ENCODE measurements at places on chromosomes 12 and 14.
A peak's percentile ranks its signal among the peaks of the same experiment; 100 is the strongest.

DNA sequence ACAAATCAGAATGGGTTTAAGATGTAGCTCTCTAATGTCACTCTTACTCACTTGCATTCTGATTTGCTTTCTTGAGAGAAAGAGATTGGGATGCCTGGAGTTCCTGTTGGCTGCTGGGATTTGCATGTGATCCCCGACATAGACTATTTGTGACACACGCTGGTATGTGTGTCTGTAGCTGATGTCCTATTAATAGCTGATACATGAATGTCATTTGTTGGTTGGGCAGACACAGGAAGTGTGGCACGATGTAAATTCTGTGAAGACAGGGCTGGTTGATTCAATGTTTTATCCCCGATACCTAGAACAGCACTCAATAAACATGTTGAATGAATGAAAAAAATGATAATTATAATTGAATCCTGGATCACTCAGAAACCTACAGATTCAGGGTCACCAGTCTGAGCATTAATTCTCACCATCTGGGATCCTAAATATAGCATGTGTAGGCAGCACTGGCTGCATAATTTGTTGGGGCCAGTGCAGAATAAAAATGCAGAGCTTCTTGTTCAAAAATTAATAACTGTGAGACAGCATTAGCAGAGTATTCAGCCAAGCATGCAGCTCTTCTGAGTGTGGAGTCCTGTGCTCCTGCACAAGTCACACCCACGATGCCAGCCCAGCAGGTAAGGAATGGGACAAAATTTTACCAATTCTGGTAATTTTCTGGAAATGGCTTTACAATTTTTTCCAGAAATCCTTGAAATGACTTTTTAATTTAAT, 35.5 kb upstream of the SOCS2 start:
- DNase-seq, result peak; percentile 40

DNA sequence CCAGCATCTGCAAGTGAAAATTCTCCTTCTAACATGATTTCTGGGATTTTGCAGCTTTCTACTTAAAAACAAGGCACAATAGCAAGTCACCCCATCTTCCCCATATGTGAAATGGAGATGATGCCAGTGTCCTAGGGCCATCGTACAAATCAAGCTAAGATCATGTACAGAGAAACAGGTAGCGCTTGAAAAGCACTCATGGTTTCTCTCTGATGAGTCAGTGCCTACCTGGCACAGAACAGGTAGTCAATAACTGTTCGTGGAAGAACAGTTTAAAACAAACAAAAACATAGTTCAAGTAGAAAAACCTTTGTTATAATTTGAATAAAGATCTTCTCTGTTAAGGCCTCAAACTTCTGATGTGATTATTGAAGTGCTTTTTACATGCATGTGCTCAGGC, 46.9 kb downstream of the RAD52 start:
- DNase-seq, result no peak

DNA sequence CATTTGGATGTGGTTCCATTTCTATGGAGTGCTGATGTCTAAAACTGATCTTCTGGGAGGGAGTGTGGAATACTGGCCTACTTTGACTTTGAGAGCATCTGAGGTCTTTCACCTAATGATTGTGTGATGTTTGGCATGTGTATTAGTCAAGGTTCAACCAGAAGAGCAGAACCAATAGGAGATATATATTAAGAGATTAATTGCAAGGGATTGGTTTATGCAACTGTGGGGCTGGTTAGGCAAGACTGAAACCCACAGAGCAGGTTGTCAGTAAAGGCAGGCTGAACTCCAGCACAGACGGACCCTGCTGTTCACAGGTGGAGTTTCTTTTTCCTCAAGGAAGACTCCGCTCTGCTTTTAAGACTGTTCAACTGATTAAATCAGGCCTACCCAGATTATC, 11.6 kb downstream of the BMAL2 start:
- DNase-seq, result no peak

DNA sequence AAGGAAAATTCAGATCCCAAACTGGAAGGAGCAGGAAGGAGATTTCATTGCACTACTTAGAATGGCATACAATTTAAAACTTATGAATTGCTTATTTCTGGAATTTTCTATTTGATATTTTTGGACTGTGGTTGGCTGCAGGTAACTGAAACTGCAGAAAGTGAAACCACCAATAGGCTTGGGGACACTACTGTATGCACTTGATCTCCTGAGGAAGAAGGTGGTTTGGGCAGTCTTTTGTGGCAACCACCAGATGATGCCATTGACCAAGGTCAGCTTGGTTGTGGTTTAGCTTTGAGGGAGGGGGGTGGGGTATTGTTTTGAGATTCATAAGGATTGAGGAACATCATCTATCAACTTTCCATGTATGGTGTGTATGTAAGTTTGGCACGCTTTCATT, 209.5 kb upstream of the STXBP6 start:
- DNase-seq, result no peak

GRCh38 chr14:37588956-37589714, 5.9 kb downstream of the FOXA1 start:
- DNase-seq, result no peak

DNA sequence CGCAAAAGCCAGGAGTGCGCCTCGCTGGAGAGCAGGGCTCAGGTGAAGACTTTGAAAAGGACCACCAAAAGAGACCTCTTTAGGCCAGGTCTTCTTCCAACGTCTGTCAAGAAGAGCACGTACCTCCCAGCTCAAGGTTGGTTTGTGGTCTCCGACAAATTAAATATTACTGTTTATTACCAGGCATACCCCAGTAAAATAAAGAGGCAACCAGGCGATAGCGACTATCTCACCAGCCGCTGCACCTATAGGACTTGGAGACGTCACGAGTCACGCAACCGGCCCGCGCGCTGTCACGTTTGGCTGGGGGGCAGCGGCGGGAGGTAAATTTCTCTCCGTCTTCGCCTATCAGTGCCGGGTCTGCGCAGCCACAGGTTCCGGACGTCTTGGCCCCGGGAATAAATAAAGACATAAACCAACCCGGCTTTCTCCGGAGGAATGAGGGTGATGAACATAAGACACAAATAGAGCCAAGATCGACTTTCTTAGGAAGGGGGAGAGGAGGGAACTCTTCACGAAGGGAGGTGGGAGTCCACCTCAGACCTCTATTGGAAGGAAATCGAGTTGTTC, 2.0 kb upstream of the TBX5 start:
- no peak for DNase-seq

DNA sequence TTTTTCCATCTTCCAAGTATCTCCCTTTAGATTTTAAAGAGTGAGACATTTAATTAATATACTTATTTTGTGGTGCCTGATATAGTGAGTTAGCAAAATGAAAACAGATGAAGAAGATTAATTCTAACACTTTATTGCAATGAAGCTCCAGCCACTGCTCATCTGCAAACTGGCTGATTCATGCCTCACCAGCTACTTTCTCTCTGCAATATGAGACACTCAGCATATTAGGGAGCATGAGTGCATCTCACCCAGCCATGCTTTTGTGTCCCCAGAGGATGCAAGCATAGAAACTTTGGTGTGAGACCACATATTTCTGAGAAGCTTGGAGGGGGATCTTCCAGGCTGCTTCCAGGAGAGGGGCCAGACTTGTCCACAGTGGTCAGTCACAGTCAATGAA, 148.6 kb downstream of the BMP4 start:
- DNase-seq, result no peak

- no peak for DNase-seq
Observed at GRCh38 chr12:105409279-105409678, 78.8 kb downstream of the C12orf75 start.

GRCh38 chr14:89308232-89308959, 108.6 kb downstream of the FOXN3 start:
- DNase-seq, result peak; percentile 35

DNA sequence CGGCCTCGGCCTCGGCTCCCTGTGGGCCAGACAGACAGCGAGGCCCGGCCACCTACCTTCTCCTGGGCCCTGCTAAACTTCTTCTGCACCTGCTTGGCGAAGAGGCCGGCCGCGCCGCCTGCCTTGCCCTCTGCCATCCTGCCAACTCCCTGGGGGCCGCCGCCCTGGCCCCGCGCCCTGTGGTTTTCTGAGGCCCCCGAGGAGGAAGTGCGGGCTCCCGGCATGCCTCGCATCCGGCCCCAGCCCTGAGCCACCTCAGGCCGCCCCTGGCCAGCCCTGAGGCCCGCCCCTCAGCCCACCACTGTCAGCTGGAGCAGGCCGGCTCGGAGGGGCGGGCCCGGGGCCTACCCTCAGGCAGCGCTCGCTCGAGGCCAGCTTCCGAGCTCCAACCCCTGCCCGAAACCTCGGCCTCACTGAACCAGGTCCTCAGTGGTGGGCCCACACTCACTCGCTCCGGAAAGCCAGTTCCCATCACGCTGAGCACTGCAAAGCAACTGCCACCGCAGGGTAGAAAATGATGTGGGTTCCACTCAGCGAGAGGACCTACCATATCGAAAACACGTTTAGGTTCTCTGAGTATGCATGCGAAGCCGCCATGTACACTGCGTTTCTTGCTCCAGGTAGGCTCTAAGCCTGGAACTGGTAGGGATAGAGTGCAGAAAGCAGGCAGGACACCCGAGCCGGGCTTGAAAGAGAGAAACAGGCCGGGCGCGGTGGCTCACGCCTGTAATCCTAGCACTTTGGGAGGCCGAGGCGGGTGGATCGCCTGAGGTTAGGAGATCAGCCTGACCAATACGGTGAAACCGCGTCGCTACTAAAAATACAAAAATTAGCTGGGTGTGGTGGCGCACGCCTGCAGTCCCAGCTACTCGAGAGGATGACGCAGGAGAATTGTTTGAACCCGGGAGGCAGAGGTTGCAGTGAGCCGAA, at the start of gene BIN2:
BIN2 (minus strand) TSS at position 209 of the 930 bp plus-strand sequence; CDS start at position 137, 72 bp downstream.
- no peak for DNase-seq

GRCh38 chr14:98069712-98070171, 1202.3 kb downstream of the BCL11B start:
- DNase-seq, result no peak

DNA sequence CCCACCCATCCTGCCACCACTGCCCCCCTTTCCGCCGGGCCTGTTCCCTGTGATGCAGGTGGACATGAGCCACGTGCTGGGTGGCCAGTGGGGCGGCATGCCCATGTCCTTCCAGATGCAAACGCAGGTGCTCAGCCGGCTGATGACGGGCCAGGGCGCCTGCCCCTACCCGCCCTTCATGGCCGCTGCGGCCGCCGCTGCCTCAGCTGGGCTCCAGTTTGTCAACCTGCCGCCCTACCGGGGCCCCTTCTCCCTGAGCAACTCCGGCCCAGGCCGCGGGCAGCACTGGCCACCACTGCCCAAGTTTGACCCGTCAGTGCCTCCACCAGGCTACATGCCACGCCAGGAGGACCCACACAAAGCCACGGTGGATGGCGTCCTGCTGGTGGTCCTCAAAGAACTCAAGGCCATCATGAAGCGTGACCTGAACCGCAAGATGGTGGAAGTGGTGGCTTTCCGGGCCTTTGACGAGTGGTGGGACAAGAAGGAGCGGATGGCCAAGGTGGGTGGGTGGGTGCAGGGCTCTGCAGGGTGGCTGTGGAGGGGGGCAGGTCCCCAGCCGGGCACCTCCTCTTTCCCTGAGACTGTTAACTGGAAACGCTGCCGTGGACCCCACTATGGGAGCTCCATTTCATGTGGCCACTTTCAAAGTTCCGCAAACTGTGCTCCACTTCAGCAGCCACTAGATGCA, 10.8 kb downstream of the SETD1B start:
- DNase-seq, result no peak
